ENCODE measurements at places on chromosomes 7 and 10. TPM values are rescaled to one million over a fixed set of nuclear protein-coding genes. Genes with fewer than 3 reads are reported as not detected.

Gene DEPP1
- 5.3 TPM for total RNA-seq

Gene CCZ1
- 111 TPM for total RNA-seq

Gene HMX3
- not detected for total RNA-seq

Gene PDZD7
- 0.47 TPM for total RNA-seq

Gene CCL26
- total RNA-seq = not detected

Gene MPP7
- total RNA-seq = 0.15 TPM

Gene IFIT1B
- not detected for total RNA-seq

Gene MRLN
- 0.23 TPM for total RNA-seq

Gene CTAGE15
- total RNA-seq = 0.91 TPM

Gene SBDS
- 69.3 TPM for total RNA-seq

Gene LRRC61
- 24.9 TPM for total RNA-seq

Gene SPDYE3
- total RNA-seq = not detected

Gene PLAU
- total RNA-seq = 0.60 TPM

Gene FBXO24
- total RNA-seq = 0.41 TPM

Gene ASAH2B
- 2.9 TPM for total RNA-seq

Gene LRRTM3
- total RNA-seq = not detected

Gene SRRM3
- total RNA-seq = not detected

Gene PNLIP
- total RNA-seq = not detected

Gene MYL10
- not detected for total RNA-seq

Gene HYAL4
- not detected for total RNA-seq

Gene MACC1
- total RNA-seq = not detected

Gene EMX2
- total RNA-seq = not detected

Gene HTR7
- total RNA-seq = not detected

Gene NUTM2E
- total RNA-seq = not detected

Gene CAMK2B
- total RNA-seq = 0.47 TPM

Gene MAP3K8
- total RNA-seq = 34.7 TPM

Gene SSBP1
- 245 TPM for total RNA-seq

Gene SRGN
- total RNA-seq = 1,242 TPM

Gene MLXIPL
- not detected for total RNA-seq

Gene PON1
- total RNA-seq = not detected

Gene HDAC9
- 0.86 TPM for total RNA-seq

Data from activated T-helper 1 cell treated with anti-CD3 and anti-CD28 coated beads, Interleukin-12 subunit alpha, Interleukin-12 subunit beta, Interleukin-2, Interleukin-4 antibody, amounts not matched to agents 30 ng/mL and 10 ng/mL and 1 ng/mL, durations not matched to agents 14 hours and 24 hours and 36 hours (primary cell).